ENCODE measurements at places on chromosomes 5 and 9.
A peak's percentile ranks its signal among the peaks of the same experiment; 100 is the strongest.

DNA sequence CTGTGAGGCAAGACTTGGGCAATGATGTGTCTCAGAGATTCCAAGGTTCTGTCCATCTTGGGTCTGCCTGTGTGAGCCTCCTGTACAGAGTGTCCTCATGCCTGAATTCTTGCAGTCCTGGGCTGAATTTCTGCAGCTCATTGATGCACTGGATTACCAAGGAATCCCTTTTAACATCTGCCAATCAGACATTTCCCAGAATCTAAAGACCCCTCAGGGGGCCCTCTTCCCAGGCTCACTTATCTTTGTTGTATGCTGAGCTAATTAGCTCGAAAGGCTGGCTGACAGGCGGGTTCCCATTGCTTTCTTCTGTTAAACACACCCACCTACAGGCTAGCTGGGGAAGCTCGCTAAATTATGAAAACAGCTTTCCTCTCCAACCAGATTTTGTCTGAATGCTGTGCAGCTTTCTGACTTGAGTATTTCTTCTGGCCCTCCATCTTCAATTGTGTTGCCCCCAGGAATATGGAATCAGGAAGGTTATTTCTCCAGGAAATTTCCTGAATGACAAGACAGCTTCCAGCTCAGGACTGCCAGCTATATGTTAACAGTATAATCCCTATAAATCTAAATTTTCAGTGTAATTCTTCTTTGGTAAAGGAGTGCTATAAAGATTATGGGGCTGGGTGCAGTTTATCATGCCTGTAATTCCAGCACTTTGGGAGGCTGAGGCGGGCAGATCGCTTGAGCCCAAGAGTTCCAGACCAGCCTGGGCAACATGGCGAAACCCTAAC is at the start of gene LIX1:
Gene LIX1, minus strand, starts transcription at position 91 of the 734 bp plus-strand sequence. Its CDS starts 35 bp downstream, at position 56.
- peak; percentile 36 for DNase-seq

GRCh38 chr9:71120501-71121247 is 747 bp downstream of the TRPM3 start:
- DNase-seq, result no peak

DNA sequence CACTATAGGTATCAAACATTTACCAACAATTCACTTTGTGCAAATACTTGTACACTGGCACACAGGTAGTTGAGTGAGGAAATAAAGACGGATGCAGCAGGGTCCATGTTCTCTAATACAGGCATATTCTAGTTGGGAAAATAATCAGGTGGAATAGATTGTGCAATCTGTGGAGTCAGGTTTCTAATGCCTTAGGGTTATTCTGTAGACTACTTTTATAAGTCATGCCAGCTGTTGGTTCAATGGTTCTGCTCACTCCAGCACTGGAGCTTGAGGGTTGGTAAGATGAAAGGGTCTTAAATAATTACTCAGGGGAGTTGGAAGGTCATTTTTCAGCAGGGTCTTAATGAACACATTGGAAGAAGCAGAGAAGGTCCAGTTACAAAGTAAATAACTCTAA is 690.3 kb upstream of the DMAC1 start:
- no peak for DNase-seq

DNA sequence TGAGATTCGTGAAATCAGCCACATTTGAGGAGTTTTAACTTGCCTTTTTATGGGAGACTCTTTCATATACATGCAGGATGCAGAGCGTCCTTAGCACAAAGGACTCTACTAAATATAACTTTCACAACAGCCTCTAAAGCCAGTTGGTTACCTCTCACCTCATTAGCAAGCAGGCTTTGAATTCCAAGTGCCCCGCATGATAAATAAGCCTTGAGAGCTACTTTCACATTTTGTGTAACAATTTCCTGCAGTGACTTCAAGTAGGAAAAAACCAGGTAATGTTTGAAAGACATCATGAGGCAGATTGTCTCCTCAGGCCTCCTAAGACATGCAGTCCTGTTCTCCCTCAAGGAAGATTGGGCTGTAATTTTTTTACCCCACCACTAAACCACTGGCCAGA is 50.5 kb downstream of the RALGPS1 start:
- DNase-seq, result no peak

- DNase-seq, result no peak
These were observed 16.6 kb downstream of the ARPC5L start for GRCh38 chr9:124878518-124878917.

GRCh38 chr9:114925039-114925438 is 5.4 kb downstream of the TNFSF8 start:
- no peak for DNase-seq

DNA sequence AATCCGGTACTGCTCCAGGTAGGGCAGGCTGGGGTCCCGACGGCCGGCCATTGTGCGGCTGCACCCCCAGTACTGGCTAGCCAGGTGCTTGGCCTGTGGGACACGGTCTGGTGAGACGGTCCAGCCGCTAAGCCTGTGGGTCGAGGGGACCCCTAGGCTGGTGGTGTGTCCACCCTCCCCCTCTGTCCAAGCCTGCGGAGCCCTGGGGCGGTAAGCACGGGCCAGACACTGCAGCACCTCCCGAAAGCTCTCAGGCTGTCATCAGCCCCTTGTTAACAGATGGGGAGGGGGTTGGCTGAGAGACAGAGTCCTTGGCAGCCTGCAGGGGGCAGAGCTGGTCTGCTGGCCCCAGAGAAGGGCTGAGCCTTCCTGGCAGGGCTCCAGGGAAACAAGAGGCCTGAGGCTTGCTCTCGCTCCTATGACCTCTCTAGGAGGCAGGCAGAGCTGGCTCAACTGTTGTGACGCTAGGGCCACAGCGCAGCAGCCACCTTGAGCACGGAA is 11.8 kb upstream of the MRNIP start:
- DNase-seq, result peak; percentile 4

DNA sequence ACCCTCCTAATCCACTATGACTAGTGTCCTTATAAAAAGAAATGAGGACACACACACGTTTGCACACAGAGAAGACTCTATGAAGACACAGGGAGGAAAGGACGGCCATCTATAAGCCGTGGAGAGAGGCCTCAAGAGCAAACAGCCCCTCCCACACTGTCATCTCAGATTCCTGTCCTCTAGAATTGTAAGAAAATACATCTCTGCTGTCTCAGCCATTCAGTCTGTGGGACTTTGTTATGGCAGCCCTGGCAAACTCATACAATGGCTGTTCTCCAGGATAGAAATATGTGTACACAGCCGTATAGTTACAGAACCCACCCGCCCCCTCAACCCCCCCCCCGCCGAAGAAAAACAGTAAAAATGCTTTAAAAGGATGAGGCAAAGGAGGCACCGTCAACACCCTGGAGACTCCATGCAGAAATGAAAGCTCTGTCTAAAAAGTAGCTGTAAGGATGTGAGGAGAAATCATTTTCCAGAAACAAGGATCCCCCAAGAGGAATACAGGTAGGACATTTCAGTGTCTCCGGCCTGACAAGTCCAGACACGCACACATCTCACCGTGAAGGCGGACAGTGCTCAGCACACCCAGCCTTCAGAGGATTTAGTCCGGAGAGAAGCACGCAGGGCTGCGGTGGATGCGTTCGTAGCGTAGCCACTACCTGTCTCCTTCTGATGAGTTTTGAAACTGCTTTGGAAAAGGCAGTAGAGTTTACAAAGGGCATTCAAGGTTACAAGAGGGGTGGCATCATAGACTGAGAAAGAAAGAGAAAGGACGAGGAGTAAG is 110.8 kb upstream of the ERCC6L2 start:
- DNase-seq, result no peak

DNA sequence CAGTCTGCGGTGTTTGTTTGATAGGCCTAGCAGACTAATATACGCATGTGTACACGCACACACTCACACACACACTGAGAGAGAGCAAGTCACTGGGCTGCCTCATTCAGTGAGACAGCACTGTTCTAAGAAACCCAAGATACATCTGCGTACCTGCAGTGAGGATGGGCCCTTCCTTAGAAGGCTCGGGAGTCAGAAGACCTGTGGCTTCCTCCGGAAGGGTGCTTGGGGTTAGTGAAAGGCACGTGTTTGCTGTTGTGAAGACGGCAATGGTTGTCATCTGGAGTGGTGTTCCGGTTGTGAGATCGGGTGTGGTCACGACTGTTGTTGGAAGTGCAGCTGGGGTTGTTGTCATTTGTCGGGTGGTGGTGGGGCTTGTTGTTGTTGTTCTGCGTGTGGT is 11.7 kb downstream of the TIMD4 start:
- DNase-seq, result peak; percentile 19

DNA sequence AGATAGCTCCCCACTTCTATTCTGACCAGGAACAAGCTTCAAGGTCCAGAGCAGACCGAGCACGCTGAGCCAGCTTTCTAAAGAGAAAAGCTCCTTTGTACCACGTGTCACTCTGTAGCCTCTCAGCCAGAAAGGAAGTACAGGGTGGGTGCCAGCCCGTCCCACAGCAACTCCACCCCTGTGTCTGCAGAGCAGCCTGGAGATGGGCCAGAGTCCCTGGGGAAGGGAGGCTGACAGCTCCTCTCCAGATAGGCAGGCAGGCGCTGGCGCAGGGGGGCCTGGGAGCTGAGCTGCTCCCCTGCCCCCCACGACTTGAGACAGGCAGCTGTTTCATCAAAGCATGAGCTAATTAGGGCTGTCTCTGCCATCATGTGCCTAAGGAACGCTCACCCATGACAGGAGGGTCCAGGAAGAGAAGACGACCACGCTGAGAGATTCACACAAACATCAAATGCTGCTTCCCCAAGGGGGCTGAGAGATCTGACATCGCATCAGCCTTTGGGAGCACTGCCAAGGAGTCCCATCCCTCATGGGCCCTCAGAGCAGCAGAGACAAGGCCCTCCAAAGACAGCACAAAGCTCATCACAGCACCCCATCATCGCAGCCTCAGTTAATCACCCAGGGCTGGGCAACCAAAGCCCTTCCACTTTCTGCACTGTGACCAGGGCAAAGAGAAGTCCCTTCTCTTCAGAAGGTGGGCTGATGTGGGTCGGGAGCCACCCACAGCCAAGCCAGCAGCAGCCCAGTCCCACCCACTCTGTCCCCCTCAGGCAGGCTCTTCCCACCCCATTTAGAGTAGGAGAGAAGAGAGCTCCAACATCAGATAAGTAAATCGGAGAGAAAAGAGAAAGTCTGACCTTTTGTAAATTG is 78.5 kb upstream of the LRRTM2 start:
- peak; percentile 21 for DNase-seq

- no peak for DNase-seq
These were observed 420.4 kb upstream of the WWC1 start for GRCh38 chr5:167871091-167871490.

- DNase-seq, result peak; percentile 66
These were observed 33.5 kb upstream of the CRB2 start for GRCh38 chr9:123322273-123323195.

DNA sequence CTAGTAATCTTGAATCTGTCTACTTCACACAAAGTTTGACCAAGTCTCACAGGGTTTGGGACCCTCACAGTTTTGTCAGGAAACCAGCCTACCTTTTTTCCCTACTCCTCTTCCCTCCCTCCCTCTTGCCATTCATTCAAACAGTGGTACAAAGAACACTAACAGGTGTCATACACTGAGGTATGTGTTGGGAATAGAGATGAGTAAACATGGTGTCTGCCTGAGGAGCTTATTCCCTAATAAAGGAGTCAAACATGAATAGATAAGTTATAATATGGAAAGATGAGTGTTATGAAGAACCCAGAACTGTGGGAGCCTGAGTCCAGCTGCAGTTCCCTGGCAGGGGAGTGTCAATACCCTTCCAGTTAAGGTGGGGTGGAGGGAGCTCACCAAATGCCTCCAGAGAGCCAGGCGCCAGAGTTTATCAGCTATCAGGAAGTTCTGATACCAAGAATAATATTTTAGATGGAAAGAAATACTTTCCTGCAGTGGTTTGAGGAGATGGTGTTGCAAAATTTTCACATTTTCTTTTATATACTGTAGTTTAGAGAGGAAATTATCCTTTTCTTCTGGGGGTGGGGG is 183.4 kb upstream of the NR3C1 start:
- DNase-seq, result no peak

DNA sequence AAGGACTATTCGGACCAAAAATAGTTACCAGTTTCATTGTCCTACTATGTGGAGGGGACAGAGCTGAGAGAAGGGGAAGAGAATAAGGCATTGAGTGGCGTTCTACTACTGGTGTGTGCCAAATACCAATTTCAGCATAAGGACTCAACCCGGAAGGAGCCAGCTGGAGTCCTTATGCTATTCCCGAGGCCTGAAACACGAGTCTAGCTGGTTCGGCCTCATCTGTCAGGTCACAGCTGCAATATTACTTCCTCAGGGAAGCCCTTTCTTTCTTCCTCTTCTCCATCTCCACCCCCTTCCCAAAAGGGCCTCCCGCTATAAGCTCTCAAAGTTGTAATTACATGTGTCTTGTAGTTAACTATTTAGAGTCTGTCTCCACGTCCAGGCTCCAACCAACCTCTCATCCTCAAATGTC is 20.5 kb upstream of the FER start:
- DNase-seq, result no peak

- no peak for DNase-seq
These were observed 55.3 kb downstream of the ZNF366 start for GRCh38 chr5:72451741-72452505.

GRCh38 chr9:131678499-131679111 is 61.3 kb downstream of the RAPGEF1 start:
- peak; percentile 84 for DNase-seq

DNA sequence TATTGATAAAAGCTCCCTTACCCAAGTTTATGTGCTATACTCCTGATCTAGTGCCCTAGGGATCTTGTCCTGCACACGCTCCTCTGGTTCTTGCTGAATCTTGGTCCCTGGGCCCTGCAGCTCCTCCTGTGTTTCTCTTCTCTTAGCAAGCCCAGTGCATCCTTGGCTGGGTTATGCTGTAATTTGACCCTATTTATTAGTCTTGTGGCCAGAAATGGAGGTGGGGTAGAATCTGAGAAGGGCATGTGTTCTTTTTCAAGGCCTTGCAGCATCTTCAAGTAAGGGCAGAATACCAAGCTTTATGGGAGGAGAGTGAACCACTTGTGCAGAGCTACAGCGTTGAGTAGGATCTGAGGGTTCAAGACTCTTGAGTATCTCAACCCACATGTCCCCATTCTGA is 366.8 kb downstream of the FAM170A start:
- no peak for DNase-seq

- no peak for DNase-seq
These were observed 43.6 kb downstream of the GAS1 start for GRCh38 chr9:86903734-86904085.

- DNase-seq, result no peak
These were observed 230.5 kb downstream of the ESM1 start for GRCh38 chr5:54754878-54755277.

DNA sequence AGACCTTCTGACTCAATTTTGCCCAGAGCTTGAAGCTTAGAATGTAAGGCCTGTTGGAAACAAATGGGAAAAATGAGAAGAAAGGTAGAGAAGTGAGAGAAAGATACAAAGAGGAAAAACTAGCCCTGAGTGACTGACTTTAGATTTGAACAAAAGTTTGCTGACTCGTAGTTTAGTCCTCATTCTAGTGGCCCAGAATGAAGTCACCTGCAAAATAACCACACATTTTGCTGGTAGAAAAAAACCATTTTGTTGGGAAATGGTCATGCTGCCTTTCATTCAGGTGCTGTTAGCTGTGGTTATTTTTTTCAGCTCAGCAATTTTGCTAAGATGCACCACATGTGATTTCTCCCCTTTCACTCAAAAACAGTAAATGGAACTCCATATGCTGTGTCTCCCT is 98.9 kb downstream of the MRPS27 start:
- no peak for DNase-seq

DNA sequence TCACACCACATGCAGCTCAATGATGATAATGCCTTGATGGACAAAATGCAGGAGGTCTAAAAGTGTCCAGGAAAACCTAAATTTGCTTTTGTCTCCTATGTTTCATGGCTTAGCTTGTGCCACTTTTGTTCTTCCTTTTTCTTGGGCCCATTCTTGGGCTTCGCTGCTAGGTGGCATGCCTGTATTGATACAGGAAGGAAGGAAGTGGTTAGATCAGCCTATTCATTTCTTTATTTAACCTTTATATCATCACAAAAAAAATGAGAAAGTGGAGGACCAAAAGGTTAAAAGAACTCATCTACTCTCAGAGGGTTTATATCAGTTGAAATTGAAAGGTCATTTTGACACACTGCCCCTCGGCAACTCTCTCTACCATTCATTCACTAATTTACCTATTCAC is 260.2 kb downstream of the ARHGAP26 start:
- DNase-seq, result peak; percentile 49

All from CD4-positive, alpha-beta T cell treated with Interleukin-10 for 1 hour (primary cell).